ENCODE measurements at places on chromosomes 2 and 18. TPM values are rescaled to one million over a fixed set of nuclear protein-coding genes. Genes with fewer than 3 reads are reported as not detected.

IL18RAP gene
- not detected for total RNA-seq

KCNIP3 gene
- 0.47 TPM for total RNA-seq

SCYGR4 gene
- total RNA-seq = not detected

PTCD3 gene
- 86.1 TPM for total RNA-seq

MYL1 gene
- total RNA-seq = not detected

PAX3 gene
- 0.03 TPM for total RNA-seq
